ENCODE measurements at places on chromosomes 3 and 15.

DNA sequence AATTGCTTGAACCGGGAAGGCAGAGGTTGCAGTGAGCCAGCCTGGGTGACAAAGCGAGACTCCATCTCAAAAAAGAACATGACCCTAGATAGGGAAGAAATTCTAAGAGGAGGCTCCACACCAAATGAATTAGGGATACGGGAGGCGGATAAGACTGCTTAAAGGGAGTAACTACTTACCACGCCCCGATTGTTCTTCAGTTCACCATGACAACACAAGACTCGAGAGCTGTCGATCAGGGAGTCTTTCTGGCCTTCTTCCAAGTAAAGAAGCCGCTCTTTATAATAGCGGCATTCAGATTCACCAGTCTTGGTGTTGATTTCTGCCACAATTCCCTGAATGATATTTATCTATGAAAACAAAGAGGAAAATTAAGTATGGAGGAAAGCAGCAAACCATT is 53.9 kb upstream of the TASOR start:
- no peak for DNase-seq

GRCh38 chr15:52436981-52437380 is 91.7 kb downstream of the MYO5A start:
- no peak for DNase-seq

DNA sequence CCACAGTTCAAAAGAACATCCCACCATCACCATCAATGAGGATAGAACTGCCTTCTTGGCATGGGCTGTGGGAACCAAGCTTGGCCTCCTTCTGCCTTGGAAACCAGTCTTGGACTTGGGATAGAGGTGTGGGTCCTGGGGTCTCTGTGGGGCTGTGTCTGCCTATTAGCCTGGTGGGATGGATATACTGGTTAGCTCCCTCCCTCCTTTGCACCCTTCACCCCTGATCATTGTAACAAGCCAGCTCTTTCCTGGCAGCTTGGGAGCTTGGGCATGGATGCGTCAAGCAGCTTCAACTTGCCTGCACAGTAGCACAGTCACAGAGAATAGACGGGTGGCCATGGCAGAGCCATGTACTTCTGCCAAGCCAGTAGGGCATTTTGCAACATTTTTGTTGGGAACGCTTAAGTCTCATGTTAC is 65.2 kb downstream of the SMAD6 start:
- no peak for DNase-seq

- DNase-seq = no peak
Observed at GRCh38 chr3:126918355-126918821, 64.5 kb upstream of the PLXNA1 start.

GRCh38 chr15:47352217-47352616 is 365.1 kb upstream of the SEMA6D start:
- no peak for DNase-seq

GRCh38 chr3:114122027-114122709 is 56.7 kb downstream of the DRD3 start:
- DNase-seq = peak; percentile 11

DNA sequence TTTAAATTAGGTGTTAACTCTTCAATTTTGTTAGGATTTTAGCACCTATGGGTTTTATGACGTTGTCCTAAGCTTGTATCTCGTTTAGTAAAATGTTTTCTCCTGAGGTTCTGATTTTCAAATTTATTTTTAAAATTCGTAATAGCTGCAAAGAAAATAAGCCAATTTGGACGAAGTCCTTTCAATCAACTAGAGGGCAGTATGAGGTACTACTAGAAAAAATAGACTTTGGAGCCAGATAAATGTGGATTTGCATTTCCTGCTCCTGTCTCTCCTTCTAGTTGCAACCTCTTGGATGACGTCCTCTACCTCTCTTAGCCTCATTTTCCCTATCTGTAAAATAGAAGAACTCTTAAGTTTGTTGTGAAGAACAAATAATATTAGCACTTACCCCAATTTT is 81.1 kb downstream of the SLTM start:
- no peak for DNase-seq

DNA sequence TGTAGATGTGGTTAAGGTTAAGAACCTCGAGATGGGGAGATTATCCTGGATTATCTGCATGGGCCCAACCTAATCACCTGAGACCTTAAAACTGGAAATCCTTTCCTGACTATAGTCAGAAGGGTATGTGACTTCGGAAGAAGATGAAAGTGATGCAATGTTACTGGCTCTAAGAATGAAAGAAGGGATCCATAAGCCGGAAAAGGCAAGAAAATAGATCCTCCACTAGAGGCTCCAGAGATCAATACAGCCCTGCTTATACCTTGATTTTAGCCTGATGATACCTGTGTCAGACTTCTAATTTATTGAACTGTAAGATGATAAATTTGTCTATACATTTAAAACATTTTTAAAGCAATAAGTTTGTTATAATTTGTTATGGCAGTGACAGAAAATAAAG is 21.5 kb upstream of the GASK1A start:
- DNase-seq = no peak

GRCh38 chr3:38648659-38649499 is 608 bp downstream of the SCN5A start:
- no peak for DNase-seq

DNA sequence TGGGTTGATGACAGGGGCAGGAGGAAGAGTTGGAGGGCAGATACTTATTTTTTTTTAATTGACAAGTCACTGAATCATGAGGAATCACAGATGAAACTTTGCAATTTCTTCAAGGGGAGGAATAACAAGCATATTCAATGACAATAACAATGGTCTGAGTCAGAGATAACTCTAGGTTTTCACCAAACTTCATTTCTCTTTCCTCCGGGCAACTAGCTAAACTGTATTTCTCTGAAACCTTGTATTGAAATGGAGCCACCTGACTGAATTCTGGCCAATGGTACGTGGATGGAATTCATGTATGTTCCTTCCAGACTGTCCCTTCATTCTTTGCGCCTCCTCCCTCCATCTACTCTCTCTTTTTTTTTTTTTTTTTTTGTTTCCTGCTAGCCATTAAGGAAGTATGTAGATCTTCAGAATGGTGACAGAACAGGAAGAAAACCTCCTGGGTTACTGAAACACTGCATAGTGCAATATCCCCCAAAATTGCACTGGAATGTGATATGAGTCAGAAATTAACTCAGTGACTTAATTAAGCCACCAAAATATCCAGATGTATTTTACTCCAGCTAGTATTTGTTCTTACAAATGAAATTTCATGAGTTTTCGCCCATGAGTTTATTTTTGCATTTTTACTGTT is 495.4 kb downstream of the OTOL1 start:
- no peak for DNase-seq

DNA sequence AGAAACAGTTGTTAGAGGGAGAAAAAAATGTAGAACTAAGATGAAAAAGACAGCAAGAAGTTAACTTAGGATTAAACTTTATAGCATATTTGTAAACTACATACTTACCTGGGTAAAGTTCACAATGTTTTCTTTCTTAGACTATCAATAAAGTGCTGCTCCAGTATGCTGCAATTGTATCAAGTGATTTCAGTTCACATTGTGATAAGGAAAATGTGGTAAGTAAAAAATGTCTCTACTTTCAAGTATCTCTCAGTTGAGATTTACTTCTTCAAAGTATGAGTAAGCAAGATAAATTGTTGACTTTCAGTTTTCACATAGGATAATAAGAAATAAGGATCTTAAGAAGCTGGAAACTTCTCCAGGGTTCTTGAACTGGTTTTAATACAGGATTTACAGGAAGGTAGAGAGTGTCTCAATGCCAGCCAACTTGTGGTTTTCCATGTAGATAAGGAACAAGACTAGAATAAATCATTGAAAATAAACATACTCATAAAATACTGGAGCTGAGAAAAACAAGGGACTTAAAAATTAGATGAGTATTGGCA is 528.8 kb downstream of the UNC13C start:
- no peak for DNase-seq

DNA sequence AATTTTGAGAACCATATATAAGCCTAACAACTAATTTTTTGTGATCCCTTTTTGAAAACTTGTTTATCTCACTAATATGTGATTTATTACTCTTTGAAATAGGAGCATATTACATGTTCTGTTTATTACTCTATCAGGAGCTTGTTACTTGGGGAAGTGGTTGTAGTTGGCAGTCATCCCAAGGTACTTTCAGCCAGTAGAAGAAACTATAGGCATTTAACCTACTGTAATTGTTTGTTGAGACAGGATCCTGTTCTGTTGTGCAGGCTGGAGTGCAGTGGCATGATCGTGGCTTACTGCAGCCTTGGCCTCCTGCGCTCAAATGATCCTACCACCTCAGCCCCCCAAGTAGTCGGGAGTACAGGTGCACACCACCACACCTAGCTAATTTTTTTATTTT is 195.6 kb downstream of the TCF12 start:
- DNase-seq = no peak

DNA sequence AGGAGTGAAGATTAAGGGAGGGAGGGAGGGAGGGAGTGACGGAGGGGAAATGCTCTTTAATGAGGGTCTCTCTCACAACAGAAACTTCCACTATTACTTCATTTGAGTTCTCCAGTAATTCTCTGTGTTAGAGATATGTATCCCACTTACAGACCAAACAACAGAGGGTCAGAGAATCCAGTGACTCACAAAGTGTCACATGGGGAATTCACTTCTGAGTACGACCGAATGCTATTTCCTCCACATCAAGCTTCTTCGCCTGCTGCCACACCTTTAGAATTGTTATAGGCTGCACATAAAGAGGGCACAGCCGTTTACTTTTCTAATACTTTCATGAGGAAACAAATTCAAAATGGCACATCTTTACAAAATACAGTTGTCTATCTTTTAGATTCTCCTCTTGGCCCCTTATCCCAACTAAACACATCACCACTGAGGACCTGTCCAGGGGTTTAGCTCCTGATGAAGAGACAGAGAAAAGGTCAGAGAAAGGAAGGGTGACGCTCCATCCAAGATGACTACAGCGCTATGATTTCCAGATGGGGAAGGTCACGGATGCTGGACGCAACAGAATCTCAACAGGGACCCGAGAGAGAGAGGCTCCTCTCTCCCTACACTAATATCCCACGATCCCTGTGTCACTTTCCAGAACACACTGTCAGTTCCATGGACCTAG is 119.0 kb downstream of the XXYLT1 start:
- no peak for DNase-seq

- no peak for DNase-seq
Observed at GRCh38 chr3:12438318-12438717, 46.0 kb upstream of the TSEN2 start.

DNA sequence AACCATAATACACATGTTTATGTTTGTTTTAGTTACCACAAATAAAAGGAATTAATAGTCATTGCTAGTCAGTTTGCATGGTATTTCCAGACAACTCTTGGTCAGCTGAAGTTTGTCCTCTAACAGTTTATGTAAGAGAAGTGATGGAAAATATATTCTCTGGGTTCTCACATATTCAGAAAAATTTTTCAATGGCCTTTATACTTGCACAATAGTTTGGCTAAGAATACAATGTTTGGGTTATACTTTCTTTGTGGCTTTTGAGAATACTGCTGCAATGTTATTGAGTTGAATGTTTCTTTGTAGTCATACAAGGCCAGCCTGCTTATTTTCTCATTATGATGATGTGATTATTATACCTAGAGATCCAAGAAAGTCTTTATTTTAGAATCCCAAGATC is 133.9 kb downstream of the RAP2B start:
- DNase-seq = no peak

GRCh38 chr3:37054370-37054769 is 61.1 kb downstream of the MLH1 start:
- DNase-seq = no peak

GRCh38 chr15:82093774-82094211 is 48.0 kb upstream of the MEX3B start:
- no peak for DNase-seq

- DNase-seq = no peak
Observed at GRCh38 chr3:25508433-25508832, 80.4 kb downstream of the RARB start.

- DNase-seq = no peak
Observed at GRCh38 chr15:64703632-64703959, 71.8 kb downstream of the RBPMS2 start.

DNA sequence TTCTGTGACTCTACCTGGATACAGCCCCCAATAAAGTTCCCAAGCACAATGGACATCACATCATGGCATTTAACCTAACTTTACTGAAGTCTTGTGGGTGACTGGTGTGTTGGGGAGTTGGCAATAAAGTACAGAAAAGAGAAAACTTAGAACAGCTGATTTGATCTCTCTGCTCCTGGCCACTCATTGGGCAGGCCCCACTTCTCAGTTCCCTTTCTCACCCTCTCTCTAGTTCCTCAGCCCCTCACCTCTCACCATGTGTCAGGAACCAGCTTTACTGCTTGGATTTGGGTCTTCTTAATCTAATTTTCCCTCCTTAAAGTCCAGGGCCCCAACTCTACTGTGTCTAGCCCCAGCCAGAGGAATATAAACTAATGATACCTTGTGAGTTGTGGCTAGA is 713 bp upstream of the MUC13 start:
- no peak for DNase-seq

- no peak for DNase-seq
Observed at GRCh38 chr3:39781025-39781424, 28.4 kb upstream of the MYRIP start.

- DNase-seq = no peak
Observed at GRCh38 chr15:69951898-69952555, 145.7 kb downstream of the TLE3 start.

DNA sequence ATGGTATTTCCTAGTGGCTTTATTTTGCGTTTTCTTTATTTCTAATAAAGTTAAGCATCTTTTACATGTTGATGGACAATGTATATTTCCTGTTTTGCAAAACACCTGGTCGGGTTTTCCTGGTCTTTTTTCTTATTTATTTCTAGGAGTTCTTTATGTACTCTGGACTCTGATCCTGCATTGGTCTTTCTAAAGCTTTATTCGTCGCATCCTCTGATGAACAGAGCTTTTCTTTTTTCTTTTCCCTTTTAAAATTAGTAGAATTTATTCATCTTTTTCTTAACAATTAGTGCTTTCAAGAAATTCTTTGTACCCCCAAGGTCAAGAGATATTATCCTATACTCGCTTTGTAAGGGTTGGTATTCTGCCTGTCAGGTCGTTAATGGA is 32.2 kb downstream of the ZDHHC19 start:
- DNase-seq = no peak

- no peak for DNase-seq
Observed at GRCh38 chr3:14780927-14781507, 37.7 kb upstream of the FGD5 start.

DNA sequence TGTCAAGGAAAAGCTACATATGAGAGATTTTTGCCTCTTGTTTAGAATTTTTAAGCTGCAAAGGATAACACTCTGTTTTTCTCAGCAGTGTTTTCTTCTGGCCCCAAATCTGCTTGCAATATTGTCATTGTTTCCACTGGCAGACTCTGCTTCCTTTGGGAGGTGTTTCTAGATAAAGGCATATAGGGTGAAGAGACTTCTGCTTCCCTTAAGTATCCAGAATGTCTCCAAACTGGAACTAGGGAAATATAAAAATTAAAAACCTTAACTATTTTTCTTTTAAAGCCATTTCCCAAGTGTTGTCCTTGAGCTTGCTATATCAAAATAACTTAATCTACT is 225.8 kb downstream of the CGGBP1 start:
- no peak for DNase-seq

- DNase-seq = no peak
Observed at GRCh38 chr3:123102826-123103225, 36.0 kb downstream of the PDIA5 start.
